KG1 (cell line): ENCODE measurements at places on chromosomes 12 and 14.
A peak's percentile ranks its signal among the peaks of the same experiment; 100 is the strongest.

- no peak for DNase-seq
Measured at GRCh38 chr14:79809849-79810612, 401.3 kb downstream of the DIO2 start.

GRCh38 chr12:94760786-94761185 lies 110.4 kb upstream of the TMCC3 start:
- DNase-seq, result no peak

DNA sequence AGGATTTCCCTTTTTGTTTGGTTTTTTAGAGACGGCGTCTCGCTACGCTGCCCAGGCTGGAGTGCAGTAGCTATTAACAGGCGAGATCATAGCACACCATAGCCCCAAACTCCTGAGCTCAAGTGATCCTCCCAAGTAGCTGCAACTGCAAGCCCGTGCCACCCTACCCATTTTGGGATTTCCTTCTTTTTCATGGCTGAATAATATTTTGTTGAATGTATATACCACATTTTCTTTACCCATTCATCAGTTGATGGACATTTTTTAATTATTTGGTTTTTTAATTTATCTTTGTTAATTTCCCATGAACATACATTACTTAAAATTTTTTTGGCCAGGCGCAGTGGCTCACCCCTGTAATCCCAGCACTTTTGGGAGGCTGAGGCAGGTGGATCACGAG lies 15.2 kb downstream of the PITPNM2 start:
- DNase-seq, result no peak

- no peak for DNase-seq
Measured at GRCh38 chr12:108594-108993, 42.0 kb downstream of the IQSEC3 start.

DNA sequence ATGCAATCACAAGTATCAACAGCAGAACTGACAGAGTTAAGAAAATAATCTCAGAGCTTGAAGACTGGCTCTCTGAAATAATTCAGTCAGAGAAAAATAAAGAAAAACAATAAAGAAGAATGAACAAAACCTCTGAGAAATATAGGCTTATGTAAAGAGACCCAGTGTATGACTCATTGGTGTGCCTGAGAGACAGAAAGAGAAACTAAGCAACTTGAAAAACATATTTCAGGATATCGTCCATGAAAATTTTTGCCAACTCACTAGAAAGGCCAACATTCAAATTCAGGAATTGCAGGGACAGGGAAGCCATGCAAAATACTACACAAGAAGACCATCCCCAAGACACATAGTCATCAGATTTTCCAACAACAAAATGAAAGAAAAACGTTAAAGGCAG lies 56.2 kb downstream of the APOBEC1 start:
- no peak for DNase-seq

- peak; percentile 46 for DNase-seq
Measured at GRCh38 chr12:100141998-100142850, 450 bp downstream of the BLTP3B start.

DNA sequence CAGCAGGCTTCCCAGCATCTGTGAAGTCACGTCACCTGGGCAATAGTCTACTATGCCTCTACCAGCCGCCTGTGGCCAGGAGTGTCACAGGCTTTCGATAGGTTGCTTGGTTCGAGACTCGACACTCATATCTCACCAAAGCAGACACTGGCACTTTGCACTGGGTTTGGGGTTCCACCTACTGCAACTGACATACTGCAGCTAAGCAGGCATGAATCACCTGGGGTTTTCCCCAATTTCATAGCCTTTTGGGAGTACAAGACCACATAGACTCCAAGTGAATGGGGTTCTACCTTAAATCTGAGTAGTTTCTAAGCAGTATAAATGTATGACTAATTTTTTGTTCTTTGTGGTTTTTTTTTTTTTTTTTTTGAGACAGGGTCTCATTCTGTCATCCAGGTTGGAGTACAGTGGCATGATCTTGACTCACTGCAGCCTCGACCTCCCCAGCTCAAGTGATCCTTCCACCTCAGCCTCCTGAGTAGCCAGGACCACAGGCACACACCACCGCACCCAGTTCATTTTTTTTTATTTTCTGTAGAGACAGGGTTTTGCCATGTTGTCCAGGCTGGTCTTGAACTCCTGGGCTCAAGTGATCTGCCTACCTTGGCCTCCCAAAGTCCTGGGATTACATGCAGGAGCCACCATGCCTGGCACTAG lies 32.1 kb downstream of the DMAC2L start:
- DNase-seq, result no peak

GRCh38 chr14:106843951-106844483 lies 1317.6 kb downstream of the TMEM121 start:
- peak; percentile 80 for DNase-seq

- DNase-seq, result no peak
Measured at GRCh38 chr12:71710276-71711125, 24.6 kb downstream of the TMEM19 start.

GRCh38 chr14:103418481-103418818 lies 33.2 kb downstream of the MARK3 start:
- no peak for DNase-seq
